ENCODE measurements at places on chromosomes 6 and 20.

DNA sequence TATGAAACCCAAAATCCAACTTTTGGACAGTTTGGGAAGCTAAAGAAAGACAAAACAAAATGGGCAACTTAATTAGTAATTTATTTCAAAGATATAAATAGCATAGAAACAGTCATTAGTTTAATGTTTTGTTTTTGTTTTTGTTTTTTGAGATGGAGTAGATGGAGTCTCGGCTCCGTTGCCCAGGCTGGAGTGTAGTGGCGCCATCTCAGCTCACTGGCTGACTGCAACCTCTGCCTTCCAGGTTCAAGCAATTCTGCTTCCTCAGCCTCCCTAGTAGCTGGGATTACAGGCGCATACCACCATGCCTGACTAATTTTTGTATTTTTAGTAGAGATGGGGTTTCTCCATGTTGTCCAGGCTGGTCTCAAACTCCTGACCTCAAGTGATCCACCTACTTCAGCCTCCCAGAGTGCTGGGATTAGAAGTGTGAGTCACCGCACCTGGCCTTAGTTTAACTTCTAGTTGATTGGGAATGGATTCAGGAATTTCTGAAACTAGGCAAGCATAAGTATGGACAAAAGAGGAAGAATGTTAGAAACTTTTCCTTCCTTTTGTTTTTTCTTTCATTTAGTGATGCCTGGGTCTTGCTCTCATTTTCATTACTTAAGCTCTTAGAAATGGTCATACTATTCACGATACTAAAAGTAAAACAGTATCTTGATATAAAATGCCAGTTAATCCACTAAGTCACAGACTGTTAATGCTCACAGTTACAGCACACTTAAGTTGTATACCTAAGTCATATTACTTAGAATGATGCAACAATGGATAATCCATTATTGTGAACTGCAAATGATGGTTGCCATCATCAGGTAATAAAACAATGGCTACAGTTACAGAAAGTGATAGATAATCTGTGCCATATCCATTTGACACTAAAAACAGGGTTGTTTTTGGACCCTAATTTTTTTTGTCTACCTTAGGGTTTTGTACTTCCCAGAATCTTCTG, 8.2 kb downstream of the SENP6 start:
- peak; percentile 13 for DNase-seq

- DNase-seq: no peak
Measured at GRCh38 chr6:85552652-85553051, 41.0 kb downstream of the SNX14 start.

GRCh38 chr20:61657721-61658377, 405.8 kb downstream of the CDH4 start:
- DNase-seq: no peak

DNA sequence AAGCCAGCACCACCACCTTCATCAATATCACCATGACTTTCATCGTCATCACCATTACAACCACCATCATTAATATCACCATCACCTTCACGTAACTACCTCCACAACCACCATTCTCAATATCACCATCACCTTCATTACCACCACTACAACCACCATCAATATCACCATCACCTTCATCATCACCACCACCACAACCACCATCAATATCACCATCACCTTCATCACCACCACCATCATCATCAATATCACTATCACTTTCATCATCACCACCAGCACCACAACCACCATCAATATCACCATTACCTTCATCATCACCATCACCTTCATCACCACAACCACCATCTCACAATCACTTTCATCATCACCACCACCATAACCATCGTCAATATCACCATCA, 225.3 kb upstream of the SULF2 start:
- DNase-seq: no peak
